IPS DF 6.9 (cell line): ENCODE measurements at places on chromosomes 1 and 21.

DNA sequence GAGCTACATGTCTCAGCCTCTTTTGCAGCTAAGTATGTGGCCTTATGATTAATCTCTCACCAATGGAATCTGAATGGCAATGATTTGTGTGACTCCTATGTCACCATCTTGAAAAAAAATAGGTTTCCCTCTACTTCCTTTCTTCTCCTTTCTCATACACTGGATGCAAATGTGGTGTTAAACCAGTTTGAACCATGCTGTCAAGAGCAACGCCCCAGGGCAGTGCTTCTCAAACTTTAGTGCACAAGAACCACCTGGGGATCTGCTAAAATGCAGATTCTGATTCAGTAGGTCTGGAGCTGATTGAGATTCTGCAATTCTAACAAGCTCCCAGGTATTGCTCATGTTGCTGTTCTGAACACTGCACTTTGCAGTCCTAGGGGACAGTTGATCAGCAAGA is 44.7 kb upstream of the ZNF644 start:
- DNase-seq: no peak

DNA sequence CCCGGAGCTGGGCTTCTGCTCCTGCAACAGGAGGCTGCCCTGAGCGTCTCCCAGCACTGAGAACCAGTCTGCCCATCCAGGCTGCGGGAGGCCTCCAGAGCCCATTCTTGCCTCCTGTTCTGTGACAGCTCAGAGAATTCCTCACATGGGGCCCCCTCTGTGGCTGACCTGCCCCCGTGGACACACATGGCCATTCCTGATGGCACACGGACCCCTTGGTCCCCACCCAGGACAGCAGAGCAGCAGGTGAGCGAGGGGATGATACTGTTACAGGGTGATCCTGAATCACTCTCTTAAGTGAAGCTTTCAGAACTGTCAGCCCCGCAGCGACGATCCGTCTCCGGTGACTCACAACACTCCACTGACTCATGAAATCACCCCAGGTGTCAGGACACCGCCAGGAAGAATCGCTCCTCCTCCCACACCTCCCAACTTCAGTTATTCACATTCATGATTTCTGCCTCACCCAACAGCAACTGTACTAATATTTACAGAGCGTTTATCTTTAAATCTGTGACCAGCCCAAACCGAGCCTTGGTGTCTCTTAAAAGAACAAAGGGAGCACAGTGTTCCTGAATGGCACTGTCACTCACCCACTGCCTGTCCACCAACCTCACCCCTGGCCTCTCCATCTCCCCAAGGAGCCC is 22.5 kb downstream of the CHD5 start:
- no peak for DNase-seq

DNA sequence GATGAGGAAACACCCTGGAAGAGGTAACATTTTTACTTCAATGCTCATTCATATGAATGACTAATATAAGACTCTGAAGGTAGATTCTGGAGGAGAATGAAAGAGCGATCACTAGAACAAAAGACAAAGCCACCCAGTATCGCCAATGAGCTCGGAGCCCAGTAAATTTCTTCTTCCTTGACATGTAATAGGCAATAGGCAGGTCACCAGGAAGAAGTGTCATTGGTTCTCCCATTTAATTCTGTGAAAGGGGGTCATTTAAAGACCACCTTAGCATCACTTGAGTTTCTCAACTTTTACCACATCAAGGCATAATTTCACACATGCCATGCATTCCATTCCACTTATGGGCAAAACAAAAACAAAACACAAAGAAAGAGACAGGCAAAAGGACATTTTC is 7.9 kb downstream of the TNFSF18 start:
- no peak for DNase-seq

DNA sequence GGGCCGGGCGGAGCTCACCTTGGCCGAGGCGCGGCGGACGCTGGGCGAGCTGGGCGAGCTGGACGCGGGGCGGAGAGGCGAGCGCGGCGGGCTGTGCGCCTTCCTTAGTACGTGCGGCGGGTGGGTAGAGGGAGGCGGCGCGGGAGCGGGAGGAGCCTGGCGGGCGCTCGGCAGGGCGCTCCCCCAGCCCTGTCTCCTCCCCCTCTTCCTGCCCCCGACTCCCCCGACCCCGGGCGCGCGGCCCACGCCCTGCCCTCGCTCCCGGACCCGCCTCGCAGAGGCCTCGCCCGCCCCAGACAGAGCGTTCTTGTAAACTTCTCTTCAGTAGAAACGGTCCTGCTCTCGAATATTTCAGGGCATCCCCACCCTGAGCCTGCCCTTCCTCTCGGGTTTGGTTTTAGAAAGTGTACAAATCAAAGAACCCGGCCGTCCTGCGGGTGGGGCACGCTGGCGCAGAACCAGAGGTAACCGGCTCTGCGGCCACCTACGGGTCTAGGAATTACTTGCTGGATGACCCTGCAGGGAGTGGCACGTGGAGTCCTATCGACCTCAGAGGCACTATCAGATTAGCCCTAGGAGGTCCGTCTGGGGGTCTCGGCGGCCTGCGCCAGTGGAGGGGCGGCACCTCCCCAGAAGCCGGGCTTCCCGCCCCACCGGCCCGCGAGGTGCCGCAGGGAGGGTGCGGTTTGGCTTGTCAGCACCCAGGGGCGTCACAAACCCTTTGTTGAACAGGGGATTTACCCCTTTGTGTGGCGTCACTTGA is at the start of gene S100A10:
Gene S100A10, minus strand, starts transcription at position 126 of the 763 bp plus-strand sequence. CDS start 7,629 bp downstream, outside the sequence.
- DNase-seq: no peak

DNA sequence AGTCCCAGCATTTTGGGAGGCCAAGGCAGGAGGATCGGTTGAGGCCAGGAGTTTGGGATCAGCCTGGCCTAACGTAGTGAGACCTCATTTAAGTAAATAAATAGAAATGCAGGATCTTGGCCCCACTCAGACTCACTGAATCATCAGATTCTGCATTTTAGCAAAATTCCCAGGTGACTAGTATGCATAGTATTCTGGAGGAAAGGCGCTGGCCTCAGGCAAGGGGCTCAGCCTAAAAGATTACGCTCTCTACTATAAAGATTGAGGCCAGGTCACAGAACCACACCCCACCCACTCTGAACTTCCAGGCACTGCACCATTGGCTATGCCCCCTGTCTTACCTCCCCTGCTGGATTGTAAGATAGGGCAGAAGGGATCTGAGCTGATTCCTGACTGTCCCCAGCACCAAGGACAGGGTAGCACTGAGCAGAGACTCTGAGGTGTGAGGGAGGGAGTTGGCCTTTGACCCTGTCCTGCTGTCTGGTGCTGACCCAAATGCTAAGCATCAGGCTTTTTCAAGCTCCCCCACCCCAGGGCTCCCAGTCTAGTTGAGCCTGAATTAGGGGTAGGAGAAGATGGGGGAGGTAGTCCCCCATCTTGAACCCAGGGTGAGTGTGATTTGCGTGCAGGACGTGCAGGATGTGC is 2.7 kb downstream of the FOXE3 start:
- no peak for DNase-seq

GRCh38 chr1:150579945-150580642 is 684 bp upstream of the MCL1 start:
- no peak for DNase-seq
